ENCODE measurements at places on chromosomes 1 and 21.

GRCh38 chr1:245091818-245092637, 62.8 kb upstream of the KIF26B start:
- no peak for DNase-seq

DNA sequence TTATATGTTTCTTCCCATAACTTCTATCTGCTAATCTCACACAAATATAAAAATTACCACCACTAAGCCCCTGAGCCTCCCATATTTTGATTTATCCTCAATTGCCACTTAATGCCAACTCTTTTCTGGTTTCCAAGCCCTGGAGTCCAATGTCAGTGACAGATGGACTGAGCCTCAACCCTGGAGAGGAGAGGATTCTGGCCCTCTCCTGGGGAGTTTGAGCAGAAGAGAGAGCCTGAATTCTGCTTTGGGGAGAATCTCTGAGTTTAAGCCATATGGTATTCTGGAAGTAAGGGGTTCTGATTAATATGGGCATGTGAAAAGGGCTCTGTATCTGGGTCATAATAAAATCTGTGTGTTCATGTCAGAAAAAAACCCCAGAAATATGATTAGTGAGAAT, 8.5 kb downstream of the CADM3 start:
- no peak for DNase-seq

DNA sequence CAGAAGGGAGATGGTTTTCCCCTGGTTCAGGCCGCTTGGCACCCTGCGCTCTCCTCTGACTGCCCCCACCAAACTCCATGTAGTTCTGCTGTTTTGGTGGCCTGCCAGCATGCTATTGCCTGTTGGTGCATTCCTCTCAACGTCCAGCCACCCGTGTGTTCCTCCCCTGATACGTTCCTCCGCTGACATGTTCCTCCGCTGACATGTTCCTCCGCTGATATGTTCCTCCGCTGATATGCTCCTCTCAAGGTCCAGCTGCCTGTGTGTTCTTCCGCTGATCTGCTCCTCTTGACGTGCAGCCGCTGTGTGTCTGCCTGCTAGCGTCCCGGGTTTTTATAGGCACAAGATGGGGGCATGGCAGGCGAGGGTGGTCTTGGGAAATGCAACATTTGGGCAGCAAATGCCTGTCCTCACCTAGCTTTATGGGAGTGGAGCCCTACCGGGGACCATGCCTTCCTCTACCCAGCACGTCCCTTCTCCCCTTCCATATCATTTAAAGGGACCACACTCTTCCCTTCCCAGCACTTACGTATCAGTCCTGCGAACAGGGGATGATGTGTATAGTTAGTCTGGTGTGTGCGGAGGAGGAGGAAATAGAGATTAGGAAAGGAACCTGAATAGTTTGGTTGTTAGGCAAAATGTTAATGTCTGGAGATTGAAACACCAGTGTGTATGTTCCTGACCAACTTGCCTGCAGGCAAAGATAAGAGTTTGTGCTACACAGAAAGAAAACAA, 40.6 kb upstream of the PLA2G5 start:
- no peak for DNase-seq

- no peak for DNase-seq
Observed at GRCh38 chr1:21266119-21266774, 24.0 kb downstream of the ECE1 start.

GRCh38 chr1:200749090-200749489, 10.4 kb downstream of the CAMSAP2 start:
- DNase-seq = no peak

GRCh38 chr1:218983848-218984247, 189.8 kb upstream of the LYPLAL1 start:
- no peak for DNase-seq

DNA sequence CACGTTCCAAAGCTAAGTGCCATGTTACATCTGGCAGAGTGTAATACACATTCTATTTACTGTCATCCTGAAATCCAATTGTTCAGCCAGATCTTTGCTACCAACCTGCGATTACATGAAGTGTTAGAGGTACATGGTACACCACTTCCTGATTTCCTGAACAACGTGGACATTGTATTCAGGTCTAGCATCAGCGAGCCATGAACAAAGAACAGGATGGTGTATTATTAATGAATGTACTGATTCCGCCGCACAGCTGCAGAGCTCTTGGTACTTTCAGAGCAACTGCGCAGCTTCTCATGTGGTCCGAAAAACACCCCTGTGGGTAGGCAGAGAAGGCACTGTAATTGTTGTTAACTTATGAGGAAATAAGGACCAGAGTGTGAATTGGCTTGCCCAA, 511.4 kb downstream of the AJAP1 start:
- no peak for DNase-seq

DNA sequence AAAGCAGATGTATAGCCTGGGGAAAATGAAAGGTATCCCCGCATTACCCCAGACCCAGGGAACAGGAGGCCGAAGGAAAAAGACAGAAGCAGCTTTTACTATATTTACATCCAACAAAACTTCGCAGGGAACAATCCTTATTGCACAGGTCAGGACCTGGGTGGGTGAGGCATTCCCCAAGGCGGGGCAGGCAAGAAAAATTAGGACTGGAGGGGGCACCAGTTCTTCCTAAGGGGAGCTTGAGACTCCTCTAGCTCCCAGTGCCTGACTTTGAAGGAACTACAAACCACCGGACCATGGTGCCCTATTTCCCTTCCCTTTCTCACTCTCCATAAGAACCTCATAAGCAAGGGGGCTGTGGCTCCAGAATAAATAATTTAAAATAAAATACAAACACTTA, 6.7 kb upstream of the GATAD2B start:
- DNase-seq = no peak

Measured in stimulated activated CD8-positive, alpha-beta memory T cell treated with anti-CD3 and anti-CD28 coated beads, Interleukin-12 subunit alpha, Interleukin-12 subunit beta, amount 100 ng/mL, for 1 hour (primary cell).